ENCODE measurements at places on chromosomes 5 and 9.

DNA sequence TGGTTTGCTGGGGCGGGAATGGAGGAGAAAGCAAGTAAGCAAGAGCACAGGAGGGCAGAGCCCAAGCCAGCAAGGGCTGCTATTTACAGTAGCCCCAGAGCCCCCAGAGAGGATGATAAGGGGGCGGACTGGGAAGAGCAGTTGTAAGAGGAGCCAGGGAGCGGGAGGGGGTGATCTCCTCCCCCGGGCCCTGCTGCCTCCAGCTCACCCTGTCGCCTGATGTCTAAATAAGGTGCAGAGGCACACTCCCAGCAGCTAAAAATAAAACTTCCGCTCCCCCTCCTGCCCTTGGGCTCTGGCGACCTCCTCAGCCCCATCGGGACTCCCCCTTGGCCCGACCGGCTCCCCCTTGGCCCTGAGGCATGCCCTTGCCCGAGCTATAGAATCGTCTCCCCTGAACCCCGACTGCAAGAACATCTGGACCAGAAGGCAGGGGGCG, 14.4 kb upstream of the CCDC69 start:
- no peaks in the 10 kb centered on the region for H3K36me3 ChIP-seq
- peaks cover 57% of the 10 kb centered on the region for H3K4me1 ChIP-seq
- peaks cover 14% of the 10 kb centered on the region for H3K27me3 ChIP-seq
- H3K4me3 ChIP-seq, result peak overlapping the region; percentile 20
- DNase-seq, result no peak
- H3K27ac ChIP-seq, result no peak overlapping the region

DNA sequence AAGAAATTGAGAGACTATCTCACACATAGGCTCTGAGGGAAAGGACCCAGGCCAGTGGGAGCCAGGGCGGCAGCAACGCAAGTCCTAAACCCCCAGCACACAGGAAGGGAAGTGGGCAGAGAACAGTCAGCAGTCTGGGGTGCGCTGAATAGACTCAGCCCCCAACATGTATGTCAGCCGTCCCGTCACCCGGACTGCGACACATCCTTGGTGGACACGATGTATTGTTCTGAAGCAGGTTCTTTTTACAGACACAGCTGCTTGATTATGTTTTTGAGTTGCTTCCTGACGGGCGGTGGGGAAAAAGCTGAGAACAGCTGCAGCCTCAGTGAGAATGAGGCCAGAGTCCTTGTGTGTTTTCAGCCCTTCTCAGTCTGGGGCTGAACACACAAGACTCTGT, 64.1 kb upstream of the CXCL14 start:
- no peak for DNase-seq
- no peaks in the 10 kb centered on the region for H3K36me3 ChIP-seq
- no peaks in the 10 kb centered on the region for H3K27me3 ChIP-seq
- H3K4me3 ChIP-seq, result no peak overlapping the region
- H3K4me1 ChIP-seq, result no peaks in the 10 kb centered on the region
- H3K27ac ChIP-seq, result no peak overlapping the region

DNA sequence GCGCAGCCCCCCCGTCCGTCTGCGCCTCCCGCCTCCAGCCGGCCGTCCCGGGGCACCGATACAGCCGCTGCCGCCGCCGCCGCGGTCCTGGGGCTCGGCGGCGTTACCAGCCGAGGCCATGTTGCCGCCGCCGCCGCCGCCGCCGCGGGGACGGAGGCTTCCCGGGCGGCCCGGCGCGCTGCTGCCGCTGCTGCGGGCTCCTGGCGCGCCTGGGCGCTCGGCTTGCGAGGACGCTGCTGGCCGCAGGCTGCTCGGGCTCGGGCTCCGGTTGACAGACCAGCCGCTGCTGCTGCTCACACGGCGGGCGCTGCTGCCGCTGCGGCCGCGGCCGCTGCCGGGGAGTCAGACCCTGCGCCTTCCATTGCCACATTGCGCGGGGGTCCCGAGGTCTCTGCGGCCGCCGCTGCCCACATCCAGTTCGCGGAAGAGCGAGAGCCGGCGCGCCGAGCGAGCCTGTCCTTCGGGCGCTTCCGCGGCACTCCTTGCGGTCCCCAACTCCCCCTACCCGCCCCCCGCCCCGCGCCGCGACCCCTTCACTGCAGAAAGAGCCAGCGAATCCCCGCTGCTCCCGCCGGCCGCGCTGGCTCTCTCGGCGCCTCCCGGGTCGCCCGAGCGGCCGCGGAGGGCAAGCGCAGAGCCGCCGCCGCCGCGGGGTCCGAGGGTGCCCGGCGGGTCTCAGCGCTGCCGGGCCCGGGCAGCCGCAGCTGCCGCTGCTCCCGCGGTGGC, 8.4 kb downstream of the PTCH1 start:
- H3K4me3 ChIP-seq, result peak overlapping the region; percentile 80
- DNase-seq, result no peak
- peaks cover 38% of the 10 kb centered on the region for H3K4me1 ChIP-seq
- H3K36me3 ChIP-seq, result no peaks in the 10 kb centered on the region
- H3K27me3 ChIP-seq, result no peaks in the 10 kb centered on the region

DNA sequence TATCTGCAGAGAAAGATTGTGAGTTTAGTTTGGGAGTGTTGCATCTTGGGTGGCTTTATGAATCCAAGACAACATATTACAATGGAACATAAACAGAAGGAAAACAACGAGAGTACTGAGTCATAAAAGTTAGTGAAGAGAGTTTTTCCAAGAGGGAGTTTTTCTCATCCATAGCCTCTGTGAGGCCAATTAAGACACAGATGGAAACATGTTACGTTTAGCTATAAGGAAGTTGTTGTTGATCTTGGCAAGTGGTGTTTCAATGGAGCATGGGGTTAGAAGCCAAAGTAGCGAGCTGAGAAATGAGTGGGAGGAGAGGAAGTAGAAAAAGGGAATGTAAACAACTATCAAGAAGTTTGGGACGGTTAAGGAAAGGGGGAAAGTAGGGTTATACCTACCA, 53.3 kb upstream of the SPATA31D4 start:
- no peak overlapping the region for H3K4me3 ChIP-seq
- DNase-seq, result no peak
- H3K36me3 ChIP-seq, result no peaks in the 10 kb centered on the region
- no peaks in the 10 kb centered on the region for H3K27me3 ChIP-seq
- H3K27ac ChIP-seq, result no peak overlapping the region

GRCh38 chr9:114156657-114157421, 1.5 kb downstream of the COL27A1 start:
- H3K4me3 ChIP-seq, result peak overlapping the region; percentile 78
- DNase-seq, result no peak
- peaks cover 71% of the 10 kb centered on the region for H3K4me1 ChIP-seq
- peaks cover 30% of the 10 kb centered on the region for H3K36me3 ChIP-seq
- H3K27ac ChIP-seq, result peak overlapping the region; percentile 59
- H3K27me3 ChIP-seq, result peaks cover 4% of the 10 kb centered on the region

DNA sequence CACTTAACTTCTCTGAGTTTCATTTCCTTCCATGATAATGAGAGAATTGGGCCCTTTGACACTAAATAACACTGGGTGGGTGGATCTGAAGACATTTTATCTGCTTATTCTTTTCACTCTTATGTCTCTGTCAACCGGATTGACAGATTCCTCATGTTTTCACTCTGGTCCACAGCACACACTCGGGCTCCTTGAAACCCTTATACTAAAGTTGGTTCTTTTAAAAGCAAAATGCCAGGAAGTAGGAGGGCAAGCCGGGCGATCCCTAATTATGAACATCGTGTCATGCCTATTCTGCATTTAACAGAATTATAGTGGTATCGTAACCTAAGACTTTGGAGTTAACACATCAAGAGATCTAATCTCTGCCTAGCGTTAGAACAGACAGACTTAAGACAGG, 28.2 kb upstream of the CREBRF start:
- H3K36me3 ChIP-seq, result peaks cover under 1% of the 10 kb centered on the region
- no peak for DNase-seq
- H3K4me3 ChIP-seq, result no peak overlapping the region
- peaks cover 20% of the 10 kb centered on the region for H3K4me1 ChIP-seq
- H3K27ac ChIP-seq, result no peak overlapping the region

GRCh38 chr9:27535701-27536118, 6.1 kb upstream of the MOB3B start:
- no peak overlapping the region for H3K4me3 ChIP-seq
- H3K27ac ChIP-seq, result no peak overlapping the region
- H3K27me3 ChIP-seq, result no peaks in the 10 kb centered on the region
- no peaks in the 10 kb centered on the region for H3K36me3 ChIP-seq
- peaks cover 44% of the 10 kb centered on the region for H3K4me1 ChIP-seq

DNA sequence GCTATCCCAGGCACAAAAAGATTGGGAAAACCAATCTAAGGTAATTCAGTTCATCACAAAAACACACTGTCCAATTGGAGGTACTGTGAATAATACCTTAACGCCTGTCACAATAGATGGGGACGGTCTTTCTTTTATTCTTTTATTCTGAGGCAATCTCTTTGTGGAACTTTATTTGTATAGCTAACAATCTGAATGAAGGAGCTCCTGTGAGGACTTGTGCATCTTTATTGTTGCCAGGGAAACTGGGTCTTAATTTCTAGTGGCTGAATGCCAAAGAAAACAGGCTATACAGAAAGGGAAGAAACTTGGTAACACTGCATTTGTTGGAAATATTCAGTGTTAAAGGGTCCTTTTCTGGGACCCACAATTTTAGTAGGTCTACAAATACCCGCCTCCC, 546.9 kb upstream of the C9orf72 start:
- H3K27ac ChIP-seq, result no peak overlapping the region
- H3K4me1 ChIP-seq, result no peaks in the 10 kb centered on the region
- no peak for DNase-seq
- no peaks in the 10 kb centered on the region for H3K36me3 ChIP-seq
- no peaks in the 10 kb centered on the region for H3K27me3 ChIP-seq

- no peak overlapping the region for H3K4me3 ChIP-seq
- H3K27me3 ChIP-seq, result no peaks in the 10 kb centered on the region
- H3K27ac ChIP-seq, result no peak overlapping the region
- H3K36me3 ChIP-seq, result no peaks in the 10 kb centered on the region
- H3K4me1 ChIP-seq, result no peaks in the 10 kb centered on the region
Measured at GRCh38 chr9:88219601-88220000, 81.3 kb upstream of the SPATA31C2 start.

- no peak overlapping the region for H3K4me3 ChIP-seq
- no peaks in the 10 kb centered on the region for H3K36me3 ChIP-seq
- H3K27ac ChIP-seq, result no peak overlapping the region
Measured at GRCh38 chr5:139962445-139962844, 80.7 kb downstream of the NRG2 start.

DNA sequence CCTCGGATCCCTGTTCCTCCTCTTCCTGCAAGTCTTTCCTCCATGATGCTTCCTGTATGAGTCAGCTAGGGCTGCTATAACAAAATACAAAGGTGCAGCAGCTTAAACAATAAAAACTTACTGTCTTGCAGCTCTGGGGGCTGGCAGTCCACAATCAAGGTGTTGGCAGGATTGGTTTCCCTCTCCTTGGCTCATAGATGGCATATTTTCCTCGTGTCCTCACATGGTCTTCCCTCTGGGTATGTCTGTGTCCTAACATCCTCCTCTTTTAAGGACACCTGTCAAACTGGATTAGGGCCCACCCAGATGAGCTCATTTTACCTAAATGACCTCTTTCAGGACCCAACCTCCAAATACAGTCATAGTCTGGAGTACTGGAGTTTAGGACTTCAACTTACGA, 117.5 kb downstream of the MED10 start:
- H3K27ac ChIP-seq, result no peak overlapping the region
- no peaks in the 10 kb centered on the region for H3K4me1 ChIP-seq
- H3K27me3 ChIP-seq, result no peaks in the 10 kb centered on the region
- H3K36me3 ChIP-seq, result no peaks in the 10 kb centered on the region
- no peak for DNase-seq
